Activated T-cell treated with anti-CD3 and anti-CD28 coated beads, Interleukin-2, amount 50 U/mL, for 24 hours (primary cell): ENCODE measurements at places on chromosomes 16 and 17.

DNA sequence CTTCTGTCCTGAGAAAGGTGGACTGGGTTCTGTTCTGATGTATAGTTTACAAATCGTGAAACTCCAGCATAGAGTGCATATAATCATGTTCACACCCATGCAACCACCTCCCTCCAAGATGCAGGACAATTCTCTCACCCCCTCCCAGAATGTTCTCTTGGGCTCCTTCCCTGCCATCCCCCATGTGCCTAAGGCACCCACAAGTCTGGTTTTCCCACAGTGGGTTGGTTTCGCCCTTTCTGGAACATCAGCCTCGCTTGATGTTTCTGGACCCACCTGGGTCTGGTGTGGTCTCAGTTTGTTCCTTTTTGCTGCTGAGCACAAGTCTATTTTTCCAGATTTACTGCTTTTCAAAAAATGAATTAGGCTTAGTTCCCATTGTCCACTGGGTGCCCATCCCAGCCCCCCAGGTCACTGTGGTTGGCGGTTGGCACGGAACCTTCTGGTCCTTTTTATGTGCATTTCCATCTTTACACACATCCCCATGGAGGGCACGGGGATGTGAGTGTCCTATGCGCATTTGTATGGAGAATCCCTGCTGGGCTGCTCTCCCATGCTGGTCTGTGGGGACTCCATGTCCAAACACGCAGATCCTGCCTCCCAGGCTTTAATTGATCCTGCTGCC, 19.0 kb downstream of the MAP2K3 start:
- H3K27me3 ChIP-seq: no peaks in the 10 kb centered on the region
- H3K4me1 ChIP-seq: no peaks in the 10 kb centered on the region
- H3K4me3 ChIP-seq: no peak overlapping the region

DNA sequence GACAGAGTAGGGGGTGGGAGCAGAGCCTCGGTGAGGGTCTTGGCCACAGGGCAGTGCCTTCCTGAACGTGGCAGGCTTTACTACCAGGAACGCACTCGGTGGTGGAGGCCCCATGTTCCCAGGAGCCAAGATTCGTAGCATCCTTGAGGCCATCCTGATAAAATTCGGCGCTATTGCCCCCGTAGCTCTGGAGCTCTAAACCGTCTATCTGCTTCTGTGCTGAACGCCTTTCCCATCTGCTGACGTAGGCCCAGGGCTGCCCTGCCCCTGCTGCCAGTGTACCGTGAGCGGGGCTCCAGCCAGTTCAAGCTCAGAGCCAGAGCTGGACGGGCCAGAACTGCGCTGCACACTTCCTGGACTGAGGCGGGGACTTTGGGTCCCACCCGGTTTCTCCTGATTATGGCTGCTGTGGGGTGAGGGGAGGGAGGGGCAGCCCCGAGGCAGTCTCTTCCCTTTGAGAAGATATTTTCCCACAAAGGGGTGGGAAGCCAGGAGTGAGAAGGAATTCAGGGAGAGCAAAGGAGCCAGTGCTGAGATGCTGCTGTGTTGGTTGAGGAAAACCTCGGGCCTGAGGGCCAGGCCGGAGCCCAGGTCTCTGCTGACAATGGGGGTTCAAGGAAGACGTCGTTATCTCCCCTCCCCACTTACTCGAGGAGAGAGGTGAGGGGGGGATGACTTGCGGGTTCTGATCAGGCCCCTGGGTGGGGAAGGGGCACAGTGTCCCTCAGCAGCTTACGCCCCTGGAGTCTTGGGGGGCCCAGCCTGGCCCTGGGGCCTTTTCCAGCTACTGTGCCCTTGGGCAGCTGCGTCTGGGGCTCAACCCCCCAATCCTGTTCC, 29.4 kb downstream of the OR1D5 start:
- H3K4me1 ChIP-seq: no peaks in the 10 kb centered on the region
- H3K27me3 ChIP-seq: no peaks in the 10 kb centered on the region
- peaks cover 6% of the 10 kb centered on the region for H3K36me3 ChIP-seq
- H3K4me3 ChIP-seq: no peak overlapping the region

GRCh38 chr16:47461598-47462266, 601 bp downstream of the PHKB start:
- peak overlapping the region; percentile 97 for H3K27ac ChIP-seq
- H3K36me3 ChIP-seq: peaks cover 57% of the 10 kb centered on the region
- peaks cover 69% of the 10 kb centered on the region for H3K4me1 ChIP-seq
- no peak for DNase-seq

DNA sequence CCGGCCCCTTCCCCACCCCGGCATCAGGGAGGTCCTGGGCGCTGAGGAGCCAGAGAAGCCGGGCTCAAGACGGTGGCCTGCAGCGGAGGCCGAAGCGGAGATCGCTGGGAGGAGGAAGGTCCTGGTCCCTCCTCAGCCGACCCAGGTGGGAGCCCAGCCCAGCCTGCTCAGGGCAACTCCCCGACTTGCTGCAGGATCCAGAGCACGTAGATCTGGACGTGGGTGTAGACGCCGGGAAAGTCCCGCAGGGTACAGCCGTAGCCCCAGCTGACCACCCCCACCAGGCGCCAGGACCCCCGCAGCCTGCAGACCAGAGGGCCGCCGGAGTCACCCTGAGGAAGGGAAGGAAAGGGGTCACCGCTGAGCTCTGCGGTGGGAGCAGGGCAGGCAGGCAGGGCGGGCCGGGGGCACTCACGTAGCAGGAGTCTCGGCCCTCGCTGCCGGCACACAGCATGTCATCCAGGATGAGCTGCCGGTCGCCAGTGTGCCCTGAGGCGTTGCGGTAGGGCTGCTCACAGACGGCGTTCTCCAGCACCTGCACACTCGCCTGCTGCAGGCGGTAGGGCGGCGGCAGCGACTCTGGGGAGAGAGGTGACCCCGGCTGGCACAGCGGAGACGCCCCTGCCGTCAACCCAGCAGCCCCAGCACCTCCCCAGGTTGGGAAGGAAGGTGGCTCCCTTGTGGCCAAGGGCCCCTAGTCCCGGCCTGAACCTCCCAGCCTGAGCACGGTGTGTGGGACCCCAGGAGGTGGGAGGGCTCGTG, 5.4 kb downstream of the TPSD1 start:
- DNase-seq: no peak
- no peaks in the 10 kb centered on the region for H3K36me3 ChIP-seq
- peaks cover 35% of the 10 kb centered on the region for H3K27me3 ChIP-seq
- no peak overlapping the region for H3K27ac ChIP-seq
- no peak overlapping the region for H3K4me3 ChIP-seq

DNA sequence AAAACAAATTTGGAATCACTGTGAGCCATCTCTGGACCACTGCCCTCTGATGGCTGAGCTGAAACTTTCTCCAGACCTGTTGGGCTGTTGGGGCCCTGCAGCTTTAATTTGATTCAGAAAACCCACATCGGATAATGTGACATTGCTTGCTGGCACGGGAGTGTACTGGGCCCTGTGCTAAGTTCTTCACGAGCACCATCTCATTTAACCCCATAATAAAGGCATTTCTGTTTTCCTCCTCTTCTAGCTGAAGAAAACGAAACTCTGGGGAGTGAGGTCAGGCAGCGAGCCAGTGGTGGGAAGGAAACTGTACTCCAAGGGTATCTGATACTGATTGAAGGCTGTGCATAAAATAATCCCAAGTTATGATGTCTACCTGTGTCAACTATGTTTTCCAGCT, 34.5 kb upstream of the TNRC6A start:
- no peak overlapping the region for H3K27ac ChIP-seq
- no peak for DNase-seq
- peaks cover 8% of the 10 kb centered on the region for H3K27me3 ChIP-seq
- no peaks in the 10 kb centered on the region for H3K4me1 ChIP-seq
- no peak overlapping the region for H3K4me3 ChIP-seq
- H3K36me3 ChIP-seq: no peaks in the 10 kb centered on the region

- no peaks in the 10 kb centered on the region for H3K36me3 ChIP-seq
- no peak overlapping the region for H3K27ac ChIP-seq
- H3K4me3 ChIP-seq: no peak overlapping the region
- H3K27me3 ChIP-seq: no peaks in the 10 kb centered on the region
- H3K4me1 ChIP-seq: no peaks in the 10 kb centered on the region
Measured at GRCh38 chr16:19753815-19754643, 36.0 kb downstream of the IQCK start.

GRCh38 chr17:28384281-28385036, 13.0 kb downstream of the SARM1 start:
- peak; percentile 80 for DNase-seq
- peaks cover 53% of the 10 kb centered on the region for H3K36me3 ChIP-seq
- H3K4me1 ChIP-seq: peaks cover 29% of the 10 kb centered on the region
- H3K27me3 ChIP-seq: no peaks in the 10 kb centered on the region
- peak overlapping the region; percentile 87 for H3K4me3 ChIP-seq
- H3K27ac ChIP-seq: peak overlapping the region; percentile 18

DNA sequence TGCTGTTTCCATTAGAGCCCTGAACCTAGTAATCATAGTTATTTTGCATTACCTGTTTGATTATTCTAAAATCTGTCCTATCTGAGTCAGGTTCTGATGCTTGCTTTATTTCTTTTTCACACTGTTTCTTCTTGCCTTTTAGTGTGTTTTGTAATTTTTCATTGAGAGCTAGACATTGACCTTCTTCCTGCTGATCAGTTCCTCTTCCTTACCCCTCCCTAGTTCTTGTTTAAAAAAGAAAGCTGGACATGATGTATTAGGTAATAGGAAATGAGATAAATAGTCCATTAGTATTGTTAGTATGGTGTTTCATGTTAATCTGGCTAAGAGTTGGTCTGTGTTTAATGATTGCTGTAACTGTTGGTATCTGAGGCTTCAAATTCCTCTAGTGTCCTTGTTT, 13.4 kb downstream of the WWP2 start:
- no peak overlapping the region for H3K4me3 ChIP-seq
- peaks cover 31% of the 10 kb centered on the region for H3K36me3 ChIP-seq
- H3K27me3 ChIP-seq: no peaks in the 10 kb centered on the region
- peaks cover 39% of the 10 kb centered on the region for H3K4me1 ChIP-seq
- no peak overlapping the region for H3K27ac ChIP-seq
- DNase-seq: no peak

DNA sequence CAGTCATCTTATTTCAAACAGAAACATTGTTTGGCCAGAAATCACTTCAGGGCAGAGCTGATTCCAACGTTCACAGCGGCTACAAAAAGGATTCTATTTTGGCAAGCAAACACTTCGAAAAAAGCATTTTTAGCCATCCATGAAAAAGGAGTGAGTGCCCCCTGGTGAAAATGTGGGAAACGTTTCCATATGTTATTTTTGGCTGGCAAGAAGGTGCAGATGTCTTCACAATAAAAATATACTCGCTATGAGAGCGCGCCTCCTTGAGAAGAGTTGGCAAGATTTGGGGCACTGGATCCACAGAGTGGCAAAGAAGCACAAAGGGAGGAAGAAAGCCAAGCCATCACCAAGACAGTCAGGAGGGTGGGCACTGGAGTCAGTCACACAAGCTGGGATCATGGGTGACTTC, 191.1 kb downstream of the CHD9NB start:
- no peaks in the 10 kb centered on the region for H3K27me3 ChIP-seq
- H3K4me3 ChIP-seq: no peak overlapping the region
- DNase-seq: no peak
- H3K36me3 ChIP-seq: no peaks in the 10 kb centered on the region
- no peaks in the 10 kb centered on the region for H3K4me1 ChIP-seq

DNA sequence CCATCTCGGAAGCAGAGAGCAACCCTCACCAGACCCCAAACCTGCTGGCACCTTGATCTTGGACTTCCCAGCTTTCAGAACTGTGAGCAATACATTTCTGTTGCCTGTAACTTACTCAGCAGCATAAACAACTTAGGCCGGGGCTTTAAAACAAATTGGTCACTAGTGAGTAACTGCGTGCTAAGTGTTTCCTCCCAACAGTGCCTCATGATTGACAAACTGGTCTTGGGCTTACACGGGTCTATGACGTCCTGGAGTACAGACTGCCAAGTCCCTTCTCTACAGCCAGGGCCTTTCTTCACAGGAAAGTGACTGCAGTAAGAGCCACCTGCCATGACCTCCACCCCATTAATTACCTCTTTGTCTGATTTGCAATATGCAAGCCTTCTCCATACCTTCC, 136.7 kb downstream of the XYLT1 start:
- H3K36me3 ChIP-seq: no peaks in the 10 kb centered on the region
- no peak for DNase-seq
- no peak overlapping the region for H3K4me3 ChIP-seq
- no peak overlapping the region for H3K27ac ChIP-seq

- no peak overlapping the region for H3K27ac ChIP-seq
- no peaks in the 10 kb centered on the region for H3K36me3 ChIP-seq
- no peak overlapping the region for H3K4me3 ChIP-seq
Measured at GRCh38 chr17:69815406-69815805, 259.6 kb upstream of the KCNJ16 start.

DNA sequence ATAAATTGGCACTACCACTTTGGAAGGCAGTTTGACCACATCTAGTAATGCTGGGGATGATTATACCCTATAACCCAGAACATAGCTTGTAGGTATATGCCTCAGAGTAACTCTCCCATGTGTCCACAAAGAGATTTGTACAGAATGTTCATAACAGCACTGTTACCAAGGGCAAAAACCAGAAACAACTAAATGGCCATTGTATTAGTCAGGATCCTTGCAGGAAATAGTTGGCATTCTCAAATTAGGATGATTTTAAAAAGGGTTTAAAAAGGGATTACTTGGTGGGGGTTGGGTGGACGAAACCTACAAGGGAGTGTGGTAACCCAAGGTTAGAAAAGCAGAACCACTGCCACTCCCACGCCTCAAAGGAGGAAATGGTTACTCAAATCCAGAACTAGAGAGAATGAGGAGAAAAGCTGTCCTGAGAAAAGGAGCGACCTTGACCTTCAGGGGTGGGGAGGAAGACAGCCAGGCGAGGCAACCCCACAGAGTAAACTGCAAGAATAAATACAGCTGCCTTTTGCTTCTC, 2.1 kb downstream of the CPPED1 start:
- peak overlapping the region; percentile 94 for H3K4me3 ChIP-seq
- H3K27me3 ChIP-seq: no peaks in the 10 kb centered on the region
- H3K27ac ChIP-seq: peak overlapping the region; percentile 80
- peaks cover 36% of the 10 kb centered on the region for H3K4me1 ChIP-seq

GRCh38 chr16:73037331-73037745, 10.6 kb downstream of the ZFHX3 start:
- H3K4me3 ChIP-seq: no peak overlapping the region
- peaks cover 33% of the 10 kb centered on the region for H3K27me3 ChIP-seq
- no peak overlapping the region for H3K27ac ChIP-seq

GRCh38 chr17:78820841-78821240, 19.8 kb downstream of the USP36 start:
- H3K27me3 ChIP-seq: no peaks in the 10 kb centered on the region
- H3K4me1 ChIP-seq: peaks cover 82% of the 10 kb centered on the region
- no peak for DNase-seq
- H3K36me3 ChIP-seq: peaks cover 99% of the 10 kb centered on the region
- H3K27ac ChIP-seq: peak overlapping the region; percentile 92
- no peak overlapping the region for H3K4me3 ChIP-seq

DNA sequence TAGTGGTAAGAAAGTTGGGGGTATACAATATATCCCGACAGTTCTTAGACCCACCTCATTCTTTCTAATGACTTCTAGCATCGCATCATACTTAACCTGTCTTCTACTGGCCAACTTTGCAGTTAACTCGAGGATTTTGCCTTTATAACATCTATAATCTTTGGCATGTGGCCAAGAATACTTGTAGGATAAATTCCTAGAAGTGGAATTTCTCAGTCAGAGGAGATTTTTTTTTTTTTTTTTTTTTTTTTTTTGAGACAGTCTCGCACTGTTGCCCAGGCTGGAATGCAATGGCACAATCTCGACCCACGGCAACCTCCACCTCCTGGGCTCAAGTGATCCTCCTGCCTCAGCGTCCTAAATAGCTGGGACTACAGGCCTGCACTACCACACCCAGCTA, 253.5 kb downstream of the MRTFB start:
- H3K4me1 ChIP-seq: peaks cover 2% of the 10 kb centered on the region
- DNase-seq: no peak
- no peaks in the 10 kb centered on the region for H3K36me3 ChIP-seq
- no peak overlapping the region for H3K27ac ChIP-seq
- no peaks in the 10 kb centered on the region for H3K27me3 ChIP-seq

- no peak overlapping the region for H3K27ac ChIP-seq
- no peaks in the 10 kb centered on the region for H3K27me3 ChIP-seq
- no peak overlapping the region for H3K4me3 ChIP-seq
- no peak for DNase-seq
Measured at GRCh38 chr17:77927777-77928518, 30.6 kb upstream of the TNRC6C start.
